Muscle of leg (tissue), 16 donors: ENCODE measurements at places on chromosomes 4 and X. TPM values are rescaled to one million over a fixed set of nuclear protein-coding genes. Genes with fewer than 3 reads are reported as not detected.
A peak's percentile ranks its signal among the peaks of the same experiment; 100 is the strongest.

- no peak for DNase-seq
Observed at GRCh38 chrX:19791562-19791961, 95.8 kb downstream of the SH3KBP1 start.

DNA sequence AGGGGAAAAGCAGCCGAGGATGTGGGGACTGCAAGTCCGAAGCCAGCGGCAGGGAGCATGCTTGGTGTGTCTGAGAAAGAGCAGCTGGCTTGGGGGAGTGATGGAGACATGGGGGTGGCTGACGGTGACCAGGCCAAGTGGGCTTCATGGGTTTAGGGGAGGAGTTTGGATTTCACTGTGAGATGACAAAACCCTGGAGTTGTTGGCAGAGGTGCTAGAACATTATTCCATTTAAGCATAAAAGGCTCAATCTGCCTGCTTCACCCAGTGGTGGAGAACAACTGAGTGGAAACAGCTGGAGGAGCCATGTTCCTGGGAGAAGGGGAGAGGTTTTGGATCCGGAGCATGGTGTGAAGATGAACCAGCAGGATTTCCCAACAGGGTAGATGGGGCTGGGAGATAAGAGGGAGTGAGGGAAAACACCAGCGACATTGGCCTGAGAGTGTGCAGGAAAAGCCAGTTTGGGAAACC is 318.0 kb upstream of the TAPT1 start:
- DNase-seq, result no peak

GRCh38 chrX:1472975-1473374 is 20.3 kb upstream of the ASMTL start:
- DNase-seq, result no peak

- no peak for DNase-seq
Observed at GRCh38 chr4:177778623-177779022, 336.4 kb upstream of the AGA start.

DNA sequence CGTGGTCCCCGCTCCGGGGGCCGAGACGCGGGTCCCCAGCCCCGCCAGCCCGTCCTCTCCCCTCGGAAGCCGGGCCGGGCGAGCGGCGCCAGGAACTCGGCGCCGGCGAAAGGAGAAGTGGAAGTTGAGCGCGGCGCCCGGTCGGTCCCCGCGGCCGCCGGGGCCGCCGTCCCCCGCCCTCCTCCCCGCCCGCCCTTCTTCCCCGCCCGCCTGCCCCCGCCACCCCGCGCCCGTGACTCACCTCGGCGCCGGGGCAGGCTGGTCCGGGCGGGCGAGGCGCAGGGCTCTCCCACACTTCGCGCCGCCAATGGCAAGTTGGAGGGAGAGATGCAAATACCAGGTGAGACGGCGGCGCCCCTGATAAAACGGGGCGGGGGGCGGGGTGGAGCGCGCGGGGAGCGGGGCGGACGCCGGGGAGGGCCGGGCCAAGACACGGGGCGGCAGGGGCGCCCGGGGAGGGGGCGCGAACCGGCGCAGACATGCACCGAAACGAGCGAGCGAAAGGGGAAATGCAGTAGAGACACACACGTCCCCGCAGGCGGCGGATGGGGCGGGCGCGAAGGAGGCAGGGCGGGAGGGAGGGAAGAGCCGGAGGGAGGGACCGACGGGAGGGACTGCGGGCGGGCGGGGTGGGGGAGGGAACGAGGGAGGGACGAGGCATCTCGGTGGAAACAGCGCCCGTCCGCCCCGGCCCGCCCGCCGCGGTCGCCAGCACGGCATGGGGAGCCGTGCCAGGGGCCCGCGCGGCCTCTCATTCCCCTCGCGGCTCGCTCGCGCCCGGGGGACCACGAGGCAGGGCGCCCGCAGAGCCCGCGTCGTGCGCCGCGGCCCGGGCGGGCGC is at the start of gene ELF4:
TSS of gene ELF4 (minus strand) at position 119 of the 841 bp plus-strand sequence. CDS start 29,167 bp downstream, outside the sequence.
- peak; percentile 76 for DNase-seq

Gene ASB12
- 9.5 TPM for total RNA-seq

DNA sequence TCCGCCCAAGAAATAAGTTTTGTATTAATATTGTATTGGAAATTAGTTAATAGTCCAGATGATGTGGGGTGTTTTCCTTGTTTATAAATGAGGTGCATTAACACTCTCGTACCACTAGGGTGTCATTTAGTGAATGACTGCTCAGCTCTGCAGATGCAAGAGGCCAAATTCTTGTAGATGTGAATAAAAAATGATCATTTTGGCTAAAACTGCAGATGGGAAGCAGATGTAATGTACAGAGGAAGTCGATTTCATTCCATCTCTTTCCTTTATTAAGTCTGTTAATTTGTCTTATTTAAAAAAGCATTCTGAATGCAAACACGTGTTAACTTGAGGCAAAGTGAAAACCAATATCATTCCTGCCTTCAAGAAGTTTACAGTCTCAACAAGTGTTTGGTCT is 108.1 kb downstream of the DHX15 start:
- DNase-seq, result peak; percentile 78

Gene POLN
- 3.4 TPM for total RNA-seq

Gene BLOC1S4
- 8.7 TPM for total RNA-seq

DNA sequence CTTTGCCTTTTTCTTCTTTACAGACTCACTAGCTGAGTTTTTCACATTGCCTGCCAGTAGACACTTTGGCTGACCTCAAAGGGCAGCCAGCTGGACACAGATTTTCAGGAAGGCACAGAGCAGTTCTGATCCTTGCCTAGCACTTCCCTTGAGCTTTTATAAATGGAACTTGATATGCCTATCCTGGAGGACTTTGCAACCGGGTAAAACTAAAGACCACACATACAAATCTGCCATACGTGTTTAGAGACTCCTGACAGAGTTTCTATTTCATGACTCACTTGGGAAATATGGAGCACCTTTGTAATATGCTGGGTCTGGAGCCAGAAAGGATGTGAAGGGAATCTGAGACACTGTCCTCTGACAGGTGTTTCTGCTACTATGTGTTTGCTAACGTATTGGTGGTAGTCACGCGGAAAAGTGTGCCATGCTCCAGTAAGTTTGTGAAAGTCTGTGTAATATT is 56.7 kb upstream of the RASSF6 start:
- DNase-seq, result peak; percentile 29

GRCh38 chr4:80125252-80126177 is 52.5 kb upstream of the ANTXR2 start:
- peak; percentile 63 for DNase-seq

Gene RS1
- total RNA-seq, result not detected

DNA sequence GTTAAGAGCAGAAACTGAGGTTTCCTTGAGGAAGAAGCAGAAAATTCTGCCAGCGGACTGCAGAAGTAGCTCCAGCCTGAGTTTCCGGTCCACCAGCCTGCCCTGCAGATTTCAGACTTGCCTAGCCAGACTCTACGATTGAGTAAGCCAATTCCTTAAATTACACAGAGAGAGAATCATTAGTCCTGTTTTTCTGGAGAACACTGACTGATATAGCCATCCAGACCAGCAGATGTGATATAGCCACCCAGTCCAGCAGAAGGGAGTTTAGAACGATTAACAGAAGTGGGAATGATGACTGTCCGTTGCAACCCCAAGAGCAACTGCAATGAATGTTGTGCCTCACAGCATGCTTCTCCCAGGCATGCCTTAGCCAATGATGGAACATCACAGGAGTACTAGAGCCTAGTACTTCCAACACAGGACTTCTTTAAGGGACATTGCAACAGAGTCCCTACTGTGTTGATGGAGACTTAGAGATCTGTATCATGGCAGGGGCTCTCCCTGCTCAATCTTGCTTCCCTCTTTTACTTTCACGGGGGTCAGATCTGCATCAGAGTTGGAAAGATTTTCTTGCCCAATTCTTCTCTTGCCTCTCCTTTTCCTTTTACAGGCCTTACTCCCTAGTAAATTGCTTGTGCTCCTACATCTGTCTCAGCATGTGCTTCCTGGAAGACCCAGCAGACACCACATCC is 264.6 kb upstream of the CLNK start:
- DNase-seq, result no peak

GRCh38 chr4:139619644-139620043 is 46.0 kb upstream of the MGST2 start:
- no peak for DNase-seq

Gene MID1IP1
- 9.7 TPM for total RNA-seq

Gene CENPVL2
- total RNA-seq, result not detected

DNA sequence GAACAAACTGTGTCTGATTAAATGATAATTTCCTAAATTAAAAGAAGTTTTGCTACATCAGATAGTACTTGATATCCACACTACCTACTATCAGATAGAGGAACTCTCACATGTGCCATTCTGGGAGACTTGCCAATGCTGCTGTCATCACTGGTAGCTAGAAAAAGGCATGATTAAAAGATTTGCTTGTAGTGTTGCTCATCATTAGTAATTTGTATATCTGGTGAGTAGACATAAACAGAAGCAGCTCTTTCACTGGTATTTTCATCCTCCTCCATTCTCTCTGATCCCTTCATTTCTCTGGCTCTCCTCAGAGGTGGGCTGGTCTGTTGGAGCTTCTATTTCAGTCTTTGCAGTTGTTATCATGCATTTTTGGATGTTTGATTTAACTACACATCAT is 56.0 kb downstream of the SPRY1 start:
- peak; percentile 73 for DNase-seq

GRCh38 chr4:26909369-26909768 is 48.7 kb downstream of the STIM2 start:
- no peak for DNase-seq

- peak; percentile 77 for DNase-seq
Observed at GRCh38 chrX:40644821-40645358, 2.5 kb downstream of the CXorf38 start.

Gene PRKX
- 7.5 TPM for total RNA-seq

- DNase-seq, result peak; percentile 76
Observed at GRCh38 chr4:122783301-122784215, 43.1 kb upstream of the FGF2 start.

DNA sequence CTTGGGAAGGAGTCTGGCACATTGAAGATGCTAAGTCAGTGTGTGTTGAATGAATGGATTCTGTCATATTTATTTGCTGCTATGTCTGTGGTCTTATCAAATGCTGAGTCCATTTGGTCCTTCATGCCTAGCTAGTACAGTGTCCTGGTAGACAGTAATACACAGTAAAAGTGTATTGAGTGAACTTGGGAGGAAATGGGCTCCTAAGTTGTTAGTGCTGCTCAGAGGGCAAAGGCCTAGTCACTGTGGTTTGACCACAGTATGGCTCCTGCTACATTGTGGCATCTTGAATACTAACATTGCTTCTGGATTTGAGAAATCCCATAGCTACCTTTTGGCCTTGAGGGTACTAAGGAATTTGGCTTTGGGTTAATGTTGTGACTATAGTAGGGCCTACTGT is 33.9 kb downstream of the MTM1 start:
- no peak for DNase-seq

Gene MMRN1
- 6.8 TPM for total RNA-seq

DNA sequence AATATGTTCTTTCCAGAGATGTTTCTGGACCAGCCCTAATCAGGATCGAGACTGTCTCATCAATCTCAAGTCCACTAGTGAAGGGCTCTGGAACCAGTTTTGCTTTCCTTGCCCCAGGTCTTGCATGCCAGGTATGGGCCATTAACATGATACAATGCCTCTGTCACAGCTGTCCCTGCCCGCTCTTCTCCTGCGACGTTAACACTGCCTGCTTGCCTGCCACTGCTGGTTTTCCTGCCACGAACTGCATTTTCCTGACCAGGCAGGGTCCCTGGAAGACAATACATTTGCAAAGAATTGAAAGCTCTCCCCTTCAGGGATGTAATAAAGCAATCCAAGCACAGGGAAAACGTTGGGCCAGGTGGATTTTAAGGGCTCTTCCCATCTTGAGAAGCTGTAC is 200.3 kb downstream of the MID1 start:
- DNase-seq, result no peak

DNA sequence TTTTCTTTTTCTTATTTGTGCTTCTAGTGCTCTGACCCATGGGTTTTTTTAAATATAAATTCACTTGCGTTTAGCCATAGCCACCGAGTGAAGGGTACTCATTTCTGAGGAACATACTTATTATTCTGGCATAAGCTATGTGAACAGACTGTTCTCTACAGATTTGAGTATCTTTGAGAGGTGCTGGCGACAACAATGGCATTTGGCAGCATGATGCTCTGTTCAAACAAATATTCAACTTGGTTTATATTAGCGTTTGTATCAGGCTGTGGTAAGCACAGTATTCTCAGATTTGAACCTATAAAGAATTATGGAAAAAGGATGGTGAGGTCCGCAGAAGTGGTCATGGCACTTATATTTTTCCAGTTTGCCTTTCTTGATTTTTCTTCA is 108.7 kb upstream of the LIMCH1 start:
- DNase-seq, result no peak

Gene COL4A5
- total RNA-seq, result 15.5 TPM

- no peak for DNase-seq
Observed at GRCh38 chr4:26268246-26268645, 52.6 kb upstream of the RBPJ start.

- no peak for DNase-seq
Observed at GRCh38 chr4:20761382-20761781, 61.1 kb downstream of the PACRGL start.

Gene GPC4
- 34.1 TPM for total RNA-seq

Gene MAGEE2
- total RNA-seq, result 0.27 TPM

Gene ADH7
- total RNA-seq, result not detected

GRCh38 chrX:10569946-10570345 is 50.4 kb downstream of the MID1 start:
- DNase-seq, result no peak

Gene USP26
- not detected for total RNA-seq

GRCh38 chr4:17366496-17366895 is 145.4 kb downstream of the QDPR start:
- peak; percentile 43 for DNase-seq

Gene TEX13A
- not detected for total RNA-seq

Gene TAF7L
- total RNA-seq, result 0.09 TPM

Gene EVC2
- total RNA-seq, result 6.3 TPM

- peak; percentile 42 for DNase-seq
Observed at GRCh38 chr4:47531241-47531953, 46.3 kb downstream of the ATP10D start.

DNA sequence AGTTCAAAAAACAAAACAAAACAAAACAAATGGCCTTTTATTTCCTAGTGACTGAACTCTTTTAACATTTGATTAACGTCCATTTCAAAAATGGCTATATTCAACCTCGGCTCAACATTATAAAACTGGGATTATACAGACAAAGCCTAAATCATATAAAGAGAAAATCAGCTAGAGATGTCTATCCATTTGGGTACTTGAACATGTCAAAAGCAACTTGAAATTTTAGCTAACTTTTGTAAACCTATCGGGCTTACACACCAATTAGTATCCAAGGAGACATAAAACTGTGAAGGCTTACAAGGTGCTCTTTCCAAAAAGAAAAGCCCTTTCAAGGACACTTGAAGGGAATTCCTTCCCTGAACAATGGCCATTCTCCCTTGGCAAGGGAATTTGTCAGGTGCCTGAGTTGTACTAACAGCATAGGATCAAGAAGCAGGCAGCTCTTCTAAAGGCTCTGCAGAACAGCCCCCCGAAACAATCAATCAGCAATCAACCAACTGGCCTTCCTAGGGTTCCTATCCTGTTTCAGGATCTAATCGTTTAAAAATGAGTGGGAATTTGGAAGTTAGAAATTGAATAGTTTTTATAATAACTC is 633.7 kb upstream of the HTR2C start:
- no peak for DNase-seq

Gene PDGFC
- total RNA-seq, result 34.6 TPM
